ENCODE measurements at places on chromosomes 4 and X.

GRCh38 chrX:72045552-72046277, 86.0 kb downstream of the RTL5 start:
- no peak for DNase-seq

DNA sequence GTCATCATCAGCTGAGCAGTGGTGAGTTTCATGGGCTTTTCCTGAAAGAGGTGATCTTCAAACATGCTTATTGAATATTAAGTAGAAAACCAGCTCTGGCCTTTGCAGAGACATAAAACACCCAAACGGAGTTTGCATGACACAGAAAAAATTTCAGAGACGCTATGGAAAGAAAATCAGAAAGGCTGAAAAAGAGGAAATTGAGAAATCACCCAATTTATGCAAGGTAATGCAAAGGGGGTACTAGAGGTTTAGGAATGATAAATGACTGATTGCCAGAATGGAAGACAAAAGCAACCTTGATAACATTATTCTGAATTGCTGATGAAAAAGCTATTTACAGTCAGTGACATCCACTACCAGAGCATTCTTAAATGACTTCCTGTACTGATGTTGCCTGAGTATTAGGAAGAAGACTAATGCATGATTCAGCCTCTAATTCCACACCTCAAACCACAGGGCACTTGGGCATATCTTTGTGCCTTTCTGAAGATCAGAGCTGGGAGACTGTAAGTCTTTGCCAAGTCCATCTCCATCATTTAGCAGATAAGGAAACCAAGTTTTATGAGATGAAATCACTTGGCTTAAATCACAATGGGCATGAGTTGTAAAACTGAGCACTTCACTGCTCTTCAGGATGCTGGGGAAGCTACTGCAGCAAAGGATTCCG, 565.7 kb downstream of the PPARGC1A start:
- DNase-seq: no peak

DNA sequence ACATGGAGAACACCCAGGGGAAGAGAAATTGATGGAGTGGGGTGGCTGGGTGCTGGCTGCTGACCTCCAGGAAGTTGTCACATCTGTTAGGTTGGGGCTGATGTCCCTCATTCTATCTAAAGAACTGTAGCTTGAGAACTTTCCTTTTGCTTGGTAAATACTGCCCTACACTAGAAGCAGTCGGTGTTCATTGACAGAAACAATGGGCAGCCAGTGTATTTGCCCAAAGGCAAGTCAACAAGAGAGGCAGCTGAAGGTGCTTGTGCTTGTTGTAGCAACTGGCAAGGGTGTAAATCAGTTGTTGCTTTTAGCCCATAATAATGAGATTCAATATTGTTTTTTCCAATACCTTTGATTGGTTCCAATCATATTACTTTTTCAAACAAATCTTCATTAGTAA, 956 bp downstream of the TMEM154 start:
- no peak for DNase-seq

- DNase-seq: no peak
Observed at GRCh38 chr4:22842360-22843018, 149.8 kb downstream of the GBA3 start.

DNA sequence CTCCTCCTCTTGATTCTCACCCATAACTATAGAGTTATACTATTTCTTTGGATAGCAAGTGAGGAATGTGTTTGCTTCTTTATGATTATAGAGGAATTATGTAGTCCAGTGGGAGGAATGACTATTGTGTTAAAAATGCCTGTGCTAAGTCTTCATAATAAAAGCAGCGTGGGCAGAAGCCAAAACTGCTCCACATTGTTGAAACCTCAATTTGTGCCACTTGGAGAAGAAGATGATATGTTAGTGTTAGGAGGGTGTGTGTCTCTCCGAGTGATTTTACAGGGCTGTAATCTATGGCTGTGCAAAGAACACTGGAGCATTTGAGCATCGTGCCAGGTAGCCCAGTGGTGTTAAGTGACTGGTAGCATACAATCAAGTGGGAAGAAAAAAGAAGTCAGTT, 74.3 kb downstream of the FRAS1 start:
- no peak for DNase-seq

All from CD4-positive, alpha-beta T cell treated with Interleukin-1 beta for 1 hour (primary cell).